Activated naive CD4-positive, alpha-beta T cell (primary cell): ENCODE measurements at places on chromosomes 3 and 15.

GRCh38 chr3:101303089-101303731 is 17.2 kb downstream of the IMPG2 start:
- DNase-seq = no peak

- DNase-seq = no peak
Measured at GRCh38 chr3:191151653-191152052, 47.4 kb upstream of the OSTN start.

DNA sequence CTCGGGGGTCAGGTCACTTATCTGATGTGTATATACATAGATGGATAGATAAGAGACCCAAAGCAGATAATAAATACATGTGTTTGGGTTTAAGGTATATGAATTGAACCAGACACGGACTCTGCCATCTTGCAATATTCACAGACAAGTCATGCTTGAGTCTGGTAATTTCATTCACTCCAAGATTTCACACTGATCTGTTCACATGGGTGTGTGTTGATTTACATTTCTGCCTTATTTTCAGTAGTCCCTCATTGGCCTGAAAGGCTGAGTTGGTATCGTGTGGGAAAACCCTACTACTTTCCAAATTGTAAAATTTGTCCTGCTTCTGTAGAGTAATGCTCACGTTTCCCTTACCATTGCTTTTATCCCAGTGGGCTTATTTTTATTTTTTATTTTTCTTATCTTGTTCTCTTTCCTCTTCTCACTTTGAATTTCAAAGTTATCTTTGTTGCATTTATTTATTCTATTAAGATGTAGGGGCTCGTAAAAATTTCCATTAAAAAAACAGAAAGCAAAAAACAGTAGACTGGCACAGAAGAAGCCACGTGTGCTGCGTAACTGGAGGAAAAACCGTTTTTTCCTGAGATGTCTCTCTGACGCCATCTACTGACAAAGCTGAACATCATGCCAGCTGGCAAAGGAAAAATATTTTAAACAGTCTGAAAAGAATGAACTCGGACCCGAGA is 10.8 kb upstream of the MFSD1 start:
- DNase-seq = no peak

DNA sequence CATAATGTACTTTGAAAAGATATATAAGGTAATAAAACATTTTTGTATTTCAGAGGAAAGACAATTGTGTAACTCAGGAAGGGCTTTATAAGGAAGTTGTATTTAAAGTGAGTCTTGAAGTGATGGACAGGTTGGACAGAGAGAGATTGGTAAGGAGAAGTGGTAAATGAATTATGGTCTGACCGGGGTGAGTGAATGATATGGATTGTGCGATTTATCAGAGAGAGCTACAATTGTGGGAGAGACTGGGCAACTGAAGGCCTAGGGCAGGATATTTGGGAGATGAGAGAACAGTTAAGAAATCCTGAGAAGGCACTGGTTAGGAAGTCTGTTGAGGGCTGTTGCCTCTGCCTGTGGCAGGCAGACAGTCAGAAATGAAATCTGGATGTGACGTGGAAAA is 14.8 kb downstream of the IL1RAP start:
- DNase-seq = no peak

DNA sequence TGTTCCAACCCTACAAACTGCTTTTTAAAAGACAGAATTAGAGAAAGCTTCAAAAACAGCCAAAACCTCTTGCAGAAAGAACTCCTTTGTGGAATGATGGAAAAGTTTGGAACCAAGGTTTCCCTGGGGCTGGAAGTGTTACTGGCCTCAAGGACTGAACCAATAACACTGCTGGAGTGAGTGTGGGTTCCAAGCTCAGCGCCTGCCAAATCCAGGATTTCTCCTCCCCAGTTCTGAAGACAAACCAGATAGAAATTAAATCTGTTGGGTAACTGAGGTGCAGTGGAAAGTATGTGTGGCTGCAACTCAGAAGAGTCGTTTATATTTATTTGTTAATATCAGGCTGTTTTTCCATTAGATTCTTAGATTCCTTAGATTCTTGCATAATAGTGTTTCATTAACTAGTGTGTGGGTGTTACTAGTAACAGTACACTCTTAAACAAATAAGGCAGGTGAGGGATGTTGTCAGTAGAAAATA is 66.5 kb upstream of the FNDC3B start:
- DNase-seq = no peak

- DNase-seq = no peak
Measured at GRCh38 chr3:156820692-156821080, 5.5 kb upstream of the LEKR1 start.

- DNase-seq = no peak
Measured at GRCh38 chr3:193884652-193885051, 251.3 kb upstream of the HES1 start.

DNA sequence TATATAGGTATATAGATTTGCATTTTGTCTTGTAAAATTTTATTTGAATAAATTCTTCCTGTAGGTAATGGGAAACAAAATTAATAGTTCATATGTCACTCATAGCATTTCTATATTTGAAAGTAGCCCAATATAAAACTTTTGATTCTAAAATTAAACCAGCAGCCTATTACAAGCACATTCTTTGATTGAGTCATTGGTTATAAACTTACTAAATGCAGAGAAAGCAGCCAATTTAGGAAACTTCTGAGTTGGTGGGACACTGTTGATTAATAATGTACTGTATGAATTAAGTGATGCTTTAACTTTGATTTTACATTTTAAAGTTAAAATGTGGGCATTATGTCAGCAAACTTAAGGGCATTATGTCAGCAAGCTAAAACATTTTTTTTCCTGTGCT is 34.5 kb downstream of the NR1D2 start:
- DNase-seq = no peak

DNA sequence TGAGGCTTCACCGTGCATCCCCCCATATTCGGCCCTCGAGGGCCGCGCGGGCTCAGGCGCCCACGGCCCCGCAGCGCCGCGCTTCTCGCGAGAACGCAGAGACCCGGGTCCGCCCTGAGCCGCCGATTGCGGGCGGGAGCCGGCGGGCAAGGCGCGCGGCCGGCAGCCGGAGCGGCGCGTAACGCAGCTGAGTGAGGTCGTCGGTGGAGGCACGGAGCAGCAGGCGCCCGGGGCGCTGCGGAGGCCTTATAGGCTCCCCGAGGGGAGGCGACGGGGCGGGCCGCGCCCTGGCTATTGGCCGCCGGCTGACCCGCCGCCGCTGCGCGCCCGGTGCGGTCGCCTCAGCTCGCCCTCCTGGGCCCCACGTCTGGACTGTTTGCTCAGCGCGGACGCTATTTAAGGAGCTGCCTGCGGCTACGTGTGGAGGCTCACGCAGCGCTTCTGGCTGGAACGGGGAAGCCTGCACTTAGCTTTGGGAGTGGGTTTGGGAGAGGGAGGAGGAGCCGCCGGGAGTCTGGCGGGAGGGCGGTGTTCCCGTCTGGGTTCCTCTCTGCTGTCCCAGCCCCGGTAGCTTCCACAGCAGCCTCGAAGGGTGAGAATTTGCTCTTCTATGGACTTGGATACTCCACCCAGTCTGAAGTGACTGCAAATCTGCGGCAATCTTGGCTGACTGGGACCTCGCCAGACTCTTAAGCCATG is at the start of gene PLOD2:
PLOD2 (minus strand) TSS at position 221 of the 699 bp plus-strand sequence; CDS start at position 26, 195 bp downstream.
- no peak for DNase-seq

GRCh38 chr3:22981861-22982260 is 221.3 kb upstream of the UBE2E2 start:
- no peak for DNase-seq

- no peak for DNase-seq
Measured at GRCh38 chr3:194582196-194582905, 50.9 kb downstream of the TMEM44 start.

GRCh38 chr3:110859336-110859735 is 212.3 kb upstream of the NECTIN3 start:
- no peak for DNase-seq

DNA sequence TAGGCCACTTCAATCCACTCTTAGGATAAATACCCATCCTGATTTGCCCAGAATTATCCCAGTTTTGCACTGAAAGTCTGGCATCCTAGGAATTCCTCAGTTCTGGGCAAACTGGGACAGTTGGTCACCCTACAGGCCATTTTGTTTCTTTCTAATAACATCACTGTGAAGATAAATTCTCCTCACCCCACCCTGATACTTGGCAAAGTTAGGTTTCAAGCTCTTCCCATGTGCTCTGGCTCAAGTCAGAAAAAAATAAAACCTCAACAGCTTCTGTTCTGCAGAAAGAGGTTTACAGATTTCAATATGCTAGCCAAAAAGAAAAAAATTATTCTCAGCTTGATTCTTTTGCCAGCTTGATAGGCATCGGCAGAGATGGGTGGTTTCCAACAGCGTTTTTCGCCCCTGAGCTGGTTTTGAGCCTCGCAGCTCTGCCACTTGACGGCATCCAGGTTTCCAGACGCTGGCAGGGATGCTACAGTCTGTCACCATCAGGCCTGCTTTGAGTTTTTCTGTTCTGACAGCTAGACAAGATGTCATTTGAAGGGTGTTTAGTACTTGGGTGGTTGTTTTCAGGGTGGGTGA is 171.4 kb downstream of the SSR3 start:
- no peak for DNase-seq
